ENCODE measurements at places on chromosomes 13 and 19. TPM values are rescaled to one million over a fixed set of nuclear protein-coding genes. Genes with fewer than 3 reads are reported as not detected.

- H3K4me1 ChIP-seq: no peaks in the 10 kb centered on the region
- no peak for DNase-seq
- H3K27ac ChIP-seq: no peak overlapping the region
- H3K27me3 ChIP-seq: no peaks in the 10 kb centered on the region
These were observed 535.8 kb downstream of the KCTD12 start for GRCh38 chr13:76350399-76350798.

DNA sequence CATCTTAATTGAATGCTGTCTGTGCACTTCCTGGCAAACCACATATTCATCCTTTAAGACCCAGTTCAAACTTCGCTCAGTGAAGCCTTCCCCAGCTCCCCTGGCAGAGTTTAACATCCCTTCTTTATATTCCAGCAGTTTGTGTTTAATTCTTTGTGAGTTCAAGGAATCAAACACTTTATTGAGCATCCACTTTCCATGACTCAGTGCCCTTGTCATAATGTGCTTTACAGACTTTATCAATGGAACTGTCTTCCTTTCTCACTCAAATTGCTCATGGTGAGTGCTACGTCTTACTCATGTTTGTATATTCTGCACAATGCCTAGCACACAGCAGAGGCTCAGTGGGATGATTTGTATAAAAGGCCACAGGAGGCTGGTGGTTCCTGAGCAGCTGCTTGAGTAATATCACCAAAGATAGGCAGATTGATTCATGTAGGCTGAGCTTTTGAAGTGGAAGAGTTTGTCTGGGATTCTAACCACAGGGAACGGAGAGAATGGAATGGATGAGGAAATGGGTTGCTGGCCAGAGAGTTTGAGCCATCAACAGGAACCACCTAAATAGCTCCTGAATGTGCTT lies 44.2 kb downstream of the SERTM1 start:
- DNase-seq: no peak
- peaks cover 33% of the 10 kb centered on the region for H3K27me3 ChIP-seq
- H3K4me3 ChIP-seq: no peak overlapping the region

DNA sequence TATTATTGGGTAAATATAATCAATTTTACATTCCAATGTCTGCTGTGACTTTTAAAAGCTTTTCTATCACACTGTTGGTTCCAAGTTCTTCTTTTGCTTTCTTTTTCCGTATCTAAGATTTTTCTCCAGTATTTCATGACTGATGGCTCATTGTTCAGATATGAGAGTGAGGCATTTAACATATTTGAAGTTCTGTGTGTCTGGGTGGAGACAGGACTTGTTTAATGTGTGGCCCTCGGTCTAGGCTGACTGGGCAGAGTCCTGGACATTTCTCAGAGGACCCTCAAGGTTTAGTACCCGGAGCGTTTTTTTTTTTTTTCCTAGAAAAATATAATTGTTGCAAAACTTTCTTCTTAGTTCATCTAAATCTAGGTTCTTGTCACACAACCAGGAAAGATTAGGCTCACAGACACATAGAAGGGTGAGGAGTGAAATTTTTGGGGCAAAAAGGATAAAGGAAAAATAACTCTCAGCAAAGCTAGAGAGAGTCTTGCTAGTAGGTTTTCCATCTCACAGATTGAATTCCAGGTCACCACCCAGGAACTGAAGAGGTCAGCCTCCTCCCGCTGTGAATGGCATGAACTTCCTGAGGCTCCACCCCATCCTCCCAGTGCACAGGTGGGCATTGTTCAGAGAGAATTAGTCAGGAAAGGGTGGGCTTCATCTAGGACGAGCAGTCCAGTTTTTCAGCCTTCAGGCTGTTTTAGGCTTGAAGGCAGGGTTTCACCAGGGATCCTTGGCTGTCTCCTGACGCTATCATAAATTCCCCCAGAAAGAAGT lies 1002.4 kb upstream of the PCDH9 start:
- DNase-seq: no peak
- no peak overlapping the region for H3K4me3 ChIP-seq
- H3K27ac ChIP-seq: no peak overlapping the region
- H3K4me1 ChIP-seq: no peaks in the 10 kb centered on the region
- H3K27me3 ChIP-seq: no peaks in the 10 kb centered on the region

The CABP5 gene
- total RNA-seq: not detected

Data from HCT116 (cell line).